Vagina (tissue), 2 donors: ENCODE measurements at places on chromosomes 12 and 14.

DNA sequence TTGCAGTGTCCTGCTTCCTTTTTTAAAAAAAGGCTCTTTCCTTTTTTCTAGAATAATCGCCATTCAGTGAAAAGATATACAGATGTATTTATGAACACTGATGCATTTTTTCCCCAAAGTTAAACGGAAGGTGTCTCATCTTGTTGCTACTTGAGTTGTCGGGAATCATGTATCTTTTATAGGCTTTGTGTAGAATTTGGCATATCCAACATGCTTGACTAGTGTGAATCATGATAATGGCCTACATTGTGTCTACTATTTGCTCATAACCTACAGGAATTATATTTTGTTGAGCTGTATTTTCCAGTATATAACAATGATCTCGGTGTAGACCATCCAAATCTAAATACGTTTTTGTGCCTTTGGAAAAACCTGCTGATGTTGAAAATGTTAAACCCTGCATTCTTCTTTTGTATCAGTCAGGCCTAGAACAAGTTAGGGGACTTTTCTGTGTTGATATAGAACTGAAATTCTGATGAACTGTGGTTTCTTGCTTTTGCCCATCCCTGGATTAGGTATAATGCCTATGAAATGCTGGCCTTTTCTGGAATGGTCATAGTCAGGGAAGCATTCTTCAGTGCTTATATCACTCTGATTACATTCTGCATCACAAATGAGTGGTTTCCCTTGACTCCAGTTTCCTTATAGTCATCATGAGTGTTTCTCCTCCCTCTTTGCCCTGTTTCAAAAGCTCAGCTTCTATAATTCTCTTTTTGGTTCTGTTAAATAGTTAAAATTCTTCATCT, 10.8 kb downstream of the BMAL2 start:
- H3K4me1 ChIP-seq, result no peaks in the 10 kb centered on the region
- DNase-seq, result no peak
- H3K27me3 ChIP-seq, result no peaks in the 10 kb centered on the region
- no peaks in the 10 kb centered on the region for H3K36me3 ChIP-seq

- no peaks in the 10 kb centered on the region for H3K36me3 ChIP-seq
- no peak overlapping the region for H3K4me3 ChIP-seq
- no peaks in the 10 kb centered on the region for H3K4me1 ChIP-seq
- DNase-seq, result no peak
- no peak overlapping the region for H3K27ac ChIP-seq
Measured at GRCh38 chr14:81839056-81839455, 305.4 kb upstream of the SEL1L start.

- DNase-seq, result peak; percentile 94
- peaks cover 27% of the 10 kb centered on the region for H3K4me1 ChIP-seq
- H3K36me3 ChIP-seq, result no peaks in the 10 kb centered on the region
- no peak overlapping the region for H3K4me3 ChIP-seq
Measured at GRCh38 chr12:124625867-124626675, 58.7 kb upstream of the NCOR2 start.

DNA sequence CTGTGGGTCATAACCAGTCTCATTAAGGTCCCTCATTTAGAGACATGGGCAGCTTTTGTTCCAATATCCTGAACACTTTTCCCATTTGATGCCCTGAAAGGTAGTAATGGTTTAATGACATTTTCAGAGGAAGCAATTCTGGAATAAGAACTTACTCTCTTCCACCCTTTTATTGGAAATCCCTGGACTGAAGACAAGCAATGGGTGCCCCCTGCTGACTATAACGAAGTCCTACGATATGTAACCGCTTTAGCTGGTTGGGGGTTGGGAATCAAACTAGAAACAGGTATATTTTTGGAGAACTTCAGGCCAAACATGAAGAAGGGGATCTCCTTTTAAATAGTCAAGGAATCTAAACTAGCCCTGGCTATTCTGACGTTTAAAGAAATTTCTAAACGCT, 20.5 kb downstream of the SARNP start:
- no peak overlapping the region for H3K27ac ChIP-seq
- H3K27me3 ChIP-seq, result no peaks in the 10 kb centered on the region
- H3K4me1 ChIP-seq, result peaks cover 9% of the 10 kb centered on the region
- peaks cover 58% of the 10 kb centered on the region for H3K36me3 ChIP-seq

GRCh38 chr12:118459110-118459509, 82.8 kb downstream of the SUDS3 start:
- H3K4me1 ChIP-seq, result no peaks in the 10 kb centered on the region
- H3K27me3 ChIP-seq, result no peaks in the 10 kb centered on the region
- no peaks in the 10 kb centered on the region for H3K36me3 ChIP-seq
- no peak overlapping the region for H3K4me3 ChIP-seq
- no peak for DNase-seq
- no peak overlapping the region for H3K27ac ChIP-seq

DNA sequence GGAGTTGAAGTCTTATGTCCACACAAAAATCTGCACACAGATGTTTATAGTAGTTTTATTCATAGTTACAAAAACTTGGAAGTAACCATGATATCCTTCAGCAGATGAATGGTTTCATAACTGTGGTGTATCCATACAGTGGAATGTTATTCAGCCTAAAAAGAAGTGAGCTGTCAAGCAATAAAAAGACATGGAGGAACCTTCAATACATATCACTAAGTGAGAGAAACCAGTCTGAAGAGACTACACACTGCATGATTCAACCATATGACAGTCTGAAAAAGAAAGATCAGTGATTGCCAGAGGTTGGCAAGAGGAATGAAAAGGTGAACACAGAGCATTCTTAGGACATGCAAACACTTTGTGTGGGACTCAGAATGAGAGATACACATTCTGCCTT, 18.6 kb upstream of the IFNG start:
- no peaks in the 10 kb centered on the region for H3K4me1 ChIP-seq
- H3K36me3 ChIP-seq, result no peaks in the 10 kb centered on the region
- no peak for DNase-seq
- no peak overlapping the region for H3K4me3 ChIP-seq

DNA sequence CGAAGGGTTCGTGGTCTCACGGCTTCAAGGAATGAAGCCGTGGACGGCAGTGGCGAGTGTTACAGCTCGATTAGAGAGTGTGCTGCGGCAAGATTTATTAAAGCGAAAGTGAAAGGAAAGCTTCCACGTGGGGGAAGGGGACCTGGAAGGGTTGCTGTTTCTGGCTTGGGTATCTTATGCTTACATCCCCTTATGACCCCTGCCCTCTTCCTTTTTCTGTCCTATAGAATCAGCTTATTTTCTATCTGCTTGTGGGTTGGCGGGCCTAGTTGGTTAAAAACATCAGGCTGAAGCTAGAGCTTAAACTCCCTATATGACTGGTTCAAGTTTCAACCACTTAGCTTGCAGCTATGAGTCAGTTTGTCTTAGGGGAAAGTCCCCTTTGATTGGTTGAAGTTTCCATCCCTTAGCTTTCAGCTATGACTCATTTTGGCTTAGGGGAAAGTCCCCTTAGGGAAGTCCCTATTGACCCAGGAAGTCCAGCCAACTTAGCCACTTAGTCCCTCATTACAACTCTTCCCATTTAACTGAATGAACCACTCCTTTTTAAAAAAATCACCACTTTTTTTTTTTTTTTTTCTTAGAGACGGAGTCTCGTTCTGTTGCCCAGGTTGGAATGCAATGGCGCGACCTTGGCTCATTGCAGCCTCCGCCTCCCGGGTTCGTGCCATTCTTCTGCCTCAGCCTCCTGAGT, 1494.7 kb upstream of the TMEM132C start:
- H3K27ac ChIP-seq, result no peak overlapping the region
- H3K36me3 ChIP-seq, result no peaks in the 10 kb centered on the region
- peak overlapping the region; percentile 28 for H3K4me3 ChIP-seq

DNA sequence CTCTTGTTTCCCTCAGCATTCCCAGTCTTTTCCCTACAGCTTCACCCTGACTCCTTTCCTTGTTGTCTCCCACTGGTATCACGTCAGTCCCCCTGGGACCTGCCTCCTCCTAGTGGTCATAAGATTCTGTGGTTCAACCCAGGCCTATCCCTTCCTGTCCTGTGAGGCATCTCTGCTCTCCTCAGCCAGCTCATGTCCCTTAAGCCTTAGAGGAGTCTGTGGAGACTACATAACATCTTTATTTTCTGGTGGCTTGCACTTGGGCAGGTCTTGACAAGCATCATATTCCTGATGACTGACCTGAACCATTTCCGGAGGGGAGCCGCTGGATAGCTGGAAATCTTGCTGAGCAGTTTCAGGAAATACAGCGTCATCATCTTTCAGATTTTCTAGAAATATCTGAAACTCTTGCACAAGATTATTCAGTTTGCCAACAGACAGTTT, 688 bp downstream of the C12orf71 start:
- H3K4me1 ChIP-seq, result peaks cover 6% of the 10 kb centered on the region
- DNase-seq, result no peak
- no peaks in the 10 kb centered on the region for H3K36me3 ChIP-seq
- H3K4me3 ChIP-seq, result no peak overlapping the region
- H3K27ac ChIP-seq, result no peak overlapping the region

- no peak for DNase-seq
Measured at GRCh38 chr12:21800011-21800410, 25.5 kb upstream of the KCNJ8 start.

GRCh38 chr14:76863724-76864407, 37.7 kb downstream of the LRRC74A start:
- no peaks in the 10 kb centered on the region for H3K36me3 ChIP-seq
- no peak overlapping the region for H3K27ac ChIP-seq
- H3K4me1 ChIP-seq, result peaks cover 10% of the 10 kb centered on the region
- no peaks in the 10 kb centered on the region for H3K27me3 ChIP-seq
- DNase-seq, result no peak
- H3K4me3 ChIP-seq, result no peak overlapping the region

- no peak overlapping the region for H3K27ac ChIP-seq
- no peaks in the 10 kb centered on the region for H3K27me3 ChIP-seq
Measured at GRCh38 chr12:113812411-113813228, 153.5 kb downstream of the RBM19 start.

DNA sequence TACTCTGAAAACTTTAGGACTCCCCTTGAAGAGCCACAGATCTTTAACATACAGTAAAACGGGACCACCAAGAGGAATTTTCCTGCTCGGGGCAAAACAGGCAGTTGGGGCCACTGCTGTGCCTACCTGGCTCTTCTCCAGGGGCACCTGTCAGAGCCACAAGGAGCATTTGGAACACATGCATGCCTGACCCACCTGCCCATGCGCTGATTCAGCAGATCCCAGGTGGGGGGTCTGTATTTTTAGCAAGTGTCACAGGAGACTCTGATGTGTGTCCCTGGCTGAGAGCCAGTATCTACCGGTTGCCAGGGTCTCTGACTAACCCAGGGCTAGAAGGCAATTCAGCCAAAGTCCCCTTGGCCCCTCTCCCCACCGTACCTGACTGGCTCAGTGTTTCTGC, 6.5 kb downstream of the CTDSP2 start:
- peak overlapping the region; percentile 99 for H3K27ac ChIP-seq
- H3K4me1 ChIP-seq, result peaks cover 97% of the 10 kb centered on the region
- H3K4me3 ChIP-seq, result peak overlapping the region; percentile 9
- H3K27me3 ChIP-seq, result no peaks in the 10 kb centered on the region
- DNase-seq, result no peak

GRCh38 chr14:78986989-78987388, 816.8 kb downstream of the NRXN3 start:
- DNase-seq, result no peak
- H3K36me3 ChIP-seq, result no peaks in the 10 kb centered on the region
- no peak overlapping the region for H3K27ac ChIP-seq

DNA sequence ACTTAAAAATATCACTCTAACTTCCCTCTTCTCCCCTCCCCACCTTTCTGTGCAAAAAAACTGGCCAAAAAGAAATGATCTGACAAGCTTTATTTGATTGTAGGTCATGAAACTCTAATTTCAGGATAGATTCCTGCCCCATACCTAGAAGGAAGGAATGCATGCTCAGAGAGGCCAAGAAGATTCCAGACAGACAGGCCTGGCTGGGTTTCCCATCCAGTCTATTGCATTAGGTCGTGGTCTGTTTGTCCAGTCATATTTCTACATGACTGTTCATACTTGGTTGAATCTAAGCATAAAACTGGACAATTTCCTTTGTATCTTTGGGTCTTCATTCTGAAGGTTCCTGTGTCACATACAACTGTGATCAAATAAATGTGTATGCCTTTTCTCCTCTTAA, 20.0 kb upstream of the SLC15A5 start:
- H3K27me3 ChIP-seq, result no peaks in the 10 kb centered on the region
- H3K4me1 ChIP-seq, result no peaks in the 10 kb centered on the region
- no peaks in the 10 kb centered on the region for H3K36me3 ChIP-seq
- no peak for DNase-seq
- no peak overlapping the region for H3K4me3 ChIP-seq

DNA sequence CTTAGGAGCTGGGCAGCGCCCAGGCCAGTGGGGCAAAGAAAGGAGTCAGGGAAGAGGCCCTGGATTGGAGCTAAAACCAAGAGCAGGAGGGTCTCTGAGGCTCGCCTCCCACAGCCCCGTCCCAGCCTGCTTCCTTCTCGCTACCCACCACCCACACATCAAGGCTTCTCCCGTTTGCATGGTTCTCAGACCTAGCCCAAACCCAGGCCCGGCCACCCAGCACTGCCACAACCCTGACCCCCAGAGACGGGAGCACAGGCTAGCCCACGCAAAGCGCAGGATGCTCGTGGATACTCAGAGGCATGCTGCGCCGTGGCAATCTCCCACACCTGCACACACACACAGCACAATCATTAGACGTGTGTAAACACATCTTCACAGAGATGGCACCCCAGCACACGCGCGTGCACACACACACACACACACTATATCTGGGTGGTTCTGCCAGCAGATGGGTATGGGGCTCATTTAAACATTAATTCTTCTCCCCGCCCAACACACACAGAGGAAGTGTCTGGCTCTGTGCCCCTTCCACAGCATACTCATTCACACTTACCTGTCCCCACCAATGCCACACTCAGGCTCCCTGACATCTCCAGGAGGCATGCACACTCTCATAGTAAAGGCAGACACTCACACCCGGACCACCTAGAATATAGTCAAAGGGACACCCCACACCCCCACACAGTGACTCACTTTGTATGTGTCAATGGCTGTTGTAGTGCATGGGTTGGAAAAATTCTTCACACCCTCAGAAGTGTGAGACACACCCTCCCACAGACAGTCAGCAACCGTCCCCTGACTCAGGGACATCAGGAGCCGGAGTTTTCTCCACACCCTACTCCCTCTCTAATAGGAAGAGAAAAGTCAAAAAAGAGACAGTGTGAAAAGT, 1.1 kb downstream of the CARMIL3 start:
- no peaks in the 10 kb centered on the region for H3K27me3 ChIP-seq
- H3K27ac ChIP-seq, result no peak overlapping the region
- no peaks in the 10 kb centered on the region for H3K36me3 ChIP-seq
- H3K4me3 ChIP-seq, result peak overlapping the region; percentile 58
- DNase-seq, result no peak

- no peaks in the 10 kb centered on the region for H3K36me3 ChIP-seq
- no peak for DNase-seq
- H3K4me3 ChIP-seq, result peak overlapping the region; percentile 72
- no peaks in the 10 kb centered on the region for H3K27me3 ChIP-seq
- peak overlapping the region; percentile 89 for H3K27ac ChIP-seq
Measured at GRCh38 chr12:57461917-57462250, 2.3 kb downstream of the GLI1 start.
